ENCODE measurements at places on chromosomes 16 and 17. TPM values are rescaled to one million over a fixed set of nuclear protein-coding genes. Genes with fewer than 3 reads are reported as not detected.

SULT1A1 gene
- 0.37 TPM for total RNA-seq

RBL2 gene
- total RNA-seq: 38.6 TPM

TEX14 gene
- total RNA-seq: 0.73 TPM

OTOA gene
- under 0.01 TPM for total RNA-seq

DRC7 gene
- total RNA-seq: 0.37 TPM

NOG gene
- not detected for total RNA-seq

SP6 gene
- total RNA-seq: under 0.01 TPM

ZNF19 gene
- total RNA-seq: 3.7 TPM

TEKT1 gene
- not detected for total RNA-seq

DNAI2 gene
- total RNA-seq: not detected

ZSCAN10 gene
- not detected for total RNA-seq

TP53TG3 gene
- not detected for total RNA-seq

SEPTIN1 gene
- total RNA-seq: 0.20 TPM

CDRT15L2 gene
- total RNA-seq: not detected

ACSM2A gene
- total RNA-seq: not detected

RNU2-1 gene
- not detected for total RNA-seq

EXOC3L1 gene
- total RNA-seq: not detected

CCT6B gene
- total RNA-seq: 0.37 TPM

PYDC1 gene
- not detected for total RNA-seq

KCNAB3 gene
- under 0.01 TPM for total RNA-seq

SALL1 gene
- total RNA-seq: 1.1 TPM

CSH1 gene
- total RNA-seq: not detected

ALOX15B gene
- 0.20 TPM for total RNA-seq

SSTR5 gene
- total RNA-seq: not detected

MT2A gene
- total RNA-seq: 405 TPM

CES5A gene
- total RNA-seq: not detected

PYY gene
- not detected for total RNA-seq

SPATA22 gene
- 1.1 TPM for total RNA-seq

ADCY9 gene
- 27.8 TPM for total RNA-seq

GAST gene
- total RNA-seq: not detected

GLG1 gene
- 144 TPM for total RNA-seq

FOXN1 gene
- total RNA-seq: not detected

CD300LB gene
- total RNA-seq: not detected

MGAT5B gene
- 0.37 TPM for total RNA-seq

LPO gene
- not detected for total RNA-seq

GPR139 gene
- total RNA-seq: not detected

KRT27 gene
- not detected for total RNA-seq

RAMP2 gene
- total RNA-seq: 0.73 TPM

CDH15 gene
- not detected for total RNA-seq

OR1E1 gene
- not detected for total RNA-seq

GJC1 gene
- total RNA-seq: 35.4 TPM

NTN1 gene
- total RNA-seq: 0.37 TPM

TOM1L1 gene
- total RNA-seq: 30.3 TPM

CCL13 gene
- not detected for total RNA-seq

HOXB3 gene
- 5.1 TPM for total RNA-seq

EDC4 gene
- total RNA-seq: 55.5 TPM

SLFN12 gene
- 14.7 TPM for total RNA-seq

PIRT gene
- not detected for total RNA-seq

SEPTIN12 gene
- not detected for total RNA-seq

G6PC1 gene
- not detected for total RNA-seq

STH gene
- not detected for total RNA-seq

TEKT3 gene
- total RNA-seq: not detected

KRT36 gene
- not detected for total RNA-seq

BRIP1 gene
- total RNA-seq: 12.7 TPM

All from subcutaneous preadipocyte (primary cell).